ENCODE measurements at places on chromosomes 2 and 18.

GRCh38 chr2:120989512-120990441 lies 254.1 kb downstream of the GLI2 start:
- no peak for DNase-seq

GRCh38 chr2:46849721-46850556 lies 65.7 kb downstream of the MCFD2 start:
- DNase-seq = no peak

- DNase-seq = no peak
Measured at GRCh38 chr2:10242998-10243925, 59.4 kb upstream of the HPCAL1 start.

- no peak for DNase-seq
Measured at GRCh38 chr2:239193401-239193811, 207.4 kb downstream of the HDAC4 start.

GRCh38 chr2:197072533-197072932 lies 146.0 kb upstream of the PGAP1 start:
- DNase-seq = no peak

DNA sequence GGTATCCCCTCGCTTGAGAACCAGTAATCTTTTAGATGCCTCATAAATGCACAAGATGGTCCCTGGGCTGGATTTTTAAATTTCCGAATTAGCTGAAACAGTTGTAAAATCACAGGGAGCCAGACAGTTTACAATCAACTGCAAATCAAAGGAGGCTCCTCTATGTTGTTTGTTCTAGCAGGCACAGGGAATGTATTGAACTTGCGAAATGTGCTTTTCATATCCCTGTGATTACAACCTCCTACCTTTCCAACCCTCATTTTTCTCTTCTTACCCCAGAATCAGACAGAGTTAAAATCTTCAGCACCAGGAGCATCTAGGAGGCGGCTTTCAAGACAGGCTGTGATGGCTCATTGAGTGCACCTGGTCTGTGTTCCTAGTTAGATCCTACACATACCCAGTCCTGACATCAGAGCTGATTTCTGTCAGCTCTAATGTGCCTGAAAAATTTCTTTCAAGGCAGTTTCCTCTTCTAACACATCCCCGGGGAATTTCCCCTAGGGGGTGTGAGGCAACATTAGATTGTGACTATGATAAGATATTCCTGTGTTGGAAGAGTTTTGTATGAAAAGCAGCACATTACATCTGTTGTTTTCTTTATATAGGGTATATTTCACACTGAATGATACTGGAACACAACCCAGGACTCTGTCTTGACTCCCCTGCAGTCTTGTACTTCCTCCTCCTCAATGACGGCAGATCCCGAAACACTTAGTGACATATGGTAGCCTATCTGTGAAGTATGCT lies 17.9 kb upstream of the CAVIN2 start:
- DNase-seq = peak; percentile 4

- DNase-seq = no peak
Measured at GRCh38 chr2:202140522-202141252, 67.6 kb downstream of the KIAA2012 start.

DNA sequence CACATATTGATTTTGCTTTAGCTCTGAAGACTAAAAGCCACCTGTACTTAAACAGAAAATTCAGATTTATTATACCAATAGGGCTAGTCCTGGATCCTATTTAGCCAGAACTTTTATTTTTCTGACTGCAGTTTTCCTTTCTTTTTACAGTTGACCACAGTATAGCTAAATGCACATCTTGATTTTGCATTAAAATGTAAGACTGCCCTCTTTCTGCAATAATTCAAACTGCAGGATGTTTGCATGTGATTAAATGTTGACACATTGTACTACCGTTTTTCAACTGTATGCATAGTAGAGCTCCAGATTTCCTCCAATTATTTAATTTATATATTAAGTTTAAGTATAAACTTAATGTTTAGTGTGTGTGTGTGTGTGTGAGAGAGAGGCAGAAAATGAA lies 1262.9 kb downstream of the SUCLG1 start:
- peak; percentile 9 for DNase-seq

GRCh38 chr2:130828461-130828860 lies 8.3 kb upstream of the ARHGEF4 start:
- DNase-seq = no peak

GRCh38 chr18:7349181-7349837 lies 118.4 kb downstream of the LRRC30 start:
- no peak for DNase-seq

GRCh38 chr18:79816981-79817606 lies 19.4 kb downstream of the KCNG2 start:
- DNase-seq = no peak

- DNase-seq = no peak
Measured at GRCh38 chr2:234792621-234793022, 159.2 kb upstream of the SH3BP4 start.

DNA sequence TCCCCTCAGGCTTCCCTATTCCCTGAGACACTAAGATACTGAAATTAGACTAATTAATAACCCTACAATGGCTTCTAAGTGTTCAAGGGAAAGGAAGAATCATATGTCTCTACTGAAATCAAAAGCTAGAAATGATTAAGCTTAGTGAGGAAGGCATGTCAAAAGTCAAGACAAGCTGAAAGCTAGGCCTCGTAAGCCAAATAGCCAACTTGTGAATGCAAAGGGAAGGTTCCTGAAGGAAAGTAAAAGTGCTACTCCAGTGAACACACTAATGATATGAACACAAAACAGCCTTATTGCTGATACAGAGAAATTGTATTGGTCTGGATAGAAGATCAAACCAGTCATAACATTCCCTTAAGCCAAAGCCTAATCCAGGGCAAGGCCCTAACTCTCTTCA lies 10.0 kb downstream of the ZC3H8 start:
- DNase-seq = no peak

GRCh38 chr2:2524348-2524941 lies 193.4 kb upstream of the MYT1L start:
- no peak for DNase-seq

GRCh38 chr2:237026981-237027711 lies 58.5 kb upstream of the COPS8 start:
- DNase-seq = peak; percentile 41

DNA sequence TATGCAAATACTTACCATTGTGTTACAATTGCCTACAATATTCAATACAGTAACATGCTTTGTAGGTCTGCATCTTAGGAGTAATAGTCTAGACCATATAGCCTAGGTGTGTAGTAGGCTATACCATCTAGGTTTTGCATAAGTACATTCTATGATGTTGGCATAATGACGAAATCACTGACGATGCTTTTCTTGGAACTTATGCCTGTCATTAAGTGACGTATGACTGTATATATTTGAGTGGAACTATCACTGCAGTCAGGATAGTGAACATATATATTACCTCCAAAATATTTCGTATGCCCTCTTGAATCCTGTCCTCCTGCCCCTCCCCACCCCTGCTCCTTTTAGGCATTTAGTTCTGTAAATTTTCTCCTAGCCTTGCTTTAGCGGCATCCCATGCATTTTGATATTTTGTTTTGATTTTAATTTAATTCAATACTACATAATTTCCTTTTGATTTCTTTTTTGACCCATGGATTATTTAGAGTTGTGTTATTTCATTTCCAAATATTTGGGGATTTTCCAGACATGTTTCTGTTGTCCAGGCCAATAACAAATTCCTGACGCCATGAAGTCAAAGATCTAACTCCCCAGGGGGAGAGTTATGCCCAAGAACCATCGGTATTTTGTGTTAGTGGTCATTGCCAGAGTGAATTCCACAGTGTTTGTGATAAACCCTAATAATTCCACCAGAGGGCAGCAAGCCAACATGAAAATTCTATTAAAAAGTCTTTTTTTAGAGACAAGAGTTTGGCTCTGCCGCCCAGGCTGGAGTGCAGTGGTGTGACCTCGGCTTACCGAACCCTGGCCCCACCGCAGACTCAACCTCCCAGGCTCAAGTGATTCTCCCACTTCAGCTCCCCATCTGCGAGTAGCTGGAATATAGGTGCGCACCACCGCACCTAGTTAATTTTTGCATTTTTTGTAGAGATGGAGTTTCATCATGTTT lies 24.2 kb upstream of the CASP8 start:
- peak; percentile 88 for DNase-seq

GRCh38 chr18:58603375-58604067 lies 25.4 kb downstream of the ALPK2 start:
- DNase-seq = no peak

GRCh38 chr18:64100116-64100922 lies 48.6 kb downstream of the LINC00305 start:
- no peak for DNase-seq

GRCh38 chr18:56083097-56083521 lies 495.1 kb upstream of the TCF4 start:
- no peak for DNase-seq

GRCh38 chr18:63523660-63524059 lies 18.5 kb upstream of the SERPINB12 start:
- no peak for DNase-seq

- no peak for DNase-seq
Measured at GRCh38 chr2:70986499-70987189, 8.0 kb downstream of the TEX261 start.

GRCh38 chr2:227853765-227854271 lies 17.6 kb upstream of the DAW1 start:
- no peak for DNase-seq

- no peak for DNase-seq
Measured at GRCh38 chr2:179655627-179656026, 205.8 kb downstream of the ZNF385B start.

Measured in KBM-7 (cell line).